ENCODE measurements at places on chromosomes 3 and 15.

- DNase-seq: peak; percentile 52
These were observed 77.2 kb upstream of the CFAP20DC start for GRCh38 chr3:59127071-59127470.

DNA sequence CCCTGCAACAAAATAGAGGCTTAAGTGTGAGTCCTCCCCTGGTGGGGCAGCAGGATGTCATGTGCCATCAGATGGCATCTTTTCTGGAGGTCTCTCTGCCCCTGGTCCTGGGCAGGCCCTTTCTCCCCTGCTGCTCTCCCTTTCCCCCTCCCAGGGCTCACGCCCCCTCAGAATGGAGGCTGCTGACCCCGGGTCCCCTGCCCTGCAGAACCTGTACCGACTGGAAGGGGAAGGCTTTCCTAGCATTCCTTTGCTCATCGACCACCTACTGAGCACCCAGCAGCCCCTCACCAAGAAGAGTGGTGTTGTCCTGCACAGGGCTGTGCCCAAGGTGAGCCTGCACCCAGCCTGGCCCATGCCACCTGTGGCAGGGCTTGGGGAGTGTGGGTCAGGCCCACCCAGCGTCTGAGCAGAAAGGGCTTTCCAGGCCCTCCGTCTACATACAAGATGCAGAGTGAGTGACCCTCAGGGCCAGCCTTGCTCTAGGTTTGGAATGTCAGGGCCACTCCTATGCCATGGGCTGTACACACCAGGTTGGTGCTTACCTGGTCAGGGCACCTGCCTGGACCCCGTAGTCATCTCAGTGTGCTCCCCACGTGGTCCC, 7.1 kb downstream of the FES start:
- DNase-seq: no peak

DNA sequence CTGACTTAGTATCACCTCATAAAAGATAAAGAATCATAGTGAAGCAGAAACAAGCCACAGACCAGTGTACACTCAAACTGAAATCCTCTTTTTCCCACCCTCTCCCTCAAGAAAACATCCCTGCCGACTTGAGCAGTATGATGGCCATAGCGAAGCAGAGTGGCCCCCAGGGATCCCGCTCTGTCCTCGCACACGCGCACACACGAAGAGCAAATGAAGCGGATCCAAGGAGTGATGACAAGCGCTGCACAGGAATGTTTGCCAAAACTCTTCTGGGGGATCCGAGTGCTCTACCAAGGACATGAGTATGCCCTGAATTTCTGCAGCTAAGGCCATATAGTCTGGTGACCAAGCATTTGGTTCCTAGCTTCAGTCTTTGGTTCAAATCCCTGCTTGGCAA, 134.5 kb upstream of the C2CD4B start:
- no peak for DNase-seq

- DNase-seq: no peak
These were observed 800 bp downstream of the DAG1 start for GRCh38 chr3:49470714-49471420.

GRCh38 chr3:24196526-24196925, 251.4 kb downstream of the NR1D2 start:
- no peak for DNase-seq

- no peak for DNase-seq
These were observed 12.4 kb downstream of the ISG20 start for GRCh38 chr15:88651136-88651732.

- DNase-seq: no peak
These were observed 87.9 kb upstream of the CHD2 start for GRCh38 chr15:92812271-92812670.
